ENCODE measurements at places on chromosomes 12 and 14.
A peak's percentile ranks its signal among the peaks of the same experiment; 100 is the strongest.

GRCh38 chr14:68795597-68796417 lies 2.9 kb upstream of the ZFP36L1 start:
- DNase-seq, result peak; percentile 81

- peak; percentile 94 for DNase-seq
Measured at GRCh38 chr14:76784881-76785280, 23.6 kb downstream of the VASH1 start.

- no peak for DNase-seq
Measured at GRCh38 chr14:71666571-71667145, 265.6 kb upstream of the RGS6 start.

DNA sequence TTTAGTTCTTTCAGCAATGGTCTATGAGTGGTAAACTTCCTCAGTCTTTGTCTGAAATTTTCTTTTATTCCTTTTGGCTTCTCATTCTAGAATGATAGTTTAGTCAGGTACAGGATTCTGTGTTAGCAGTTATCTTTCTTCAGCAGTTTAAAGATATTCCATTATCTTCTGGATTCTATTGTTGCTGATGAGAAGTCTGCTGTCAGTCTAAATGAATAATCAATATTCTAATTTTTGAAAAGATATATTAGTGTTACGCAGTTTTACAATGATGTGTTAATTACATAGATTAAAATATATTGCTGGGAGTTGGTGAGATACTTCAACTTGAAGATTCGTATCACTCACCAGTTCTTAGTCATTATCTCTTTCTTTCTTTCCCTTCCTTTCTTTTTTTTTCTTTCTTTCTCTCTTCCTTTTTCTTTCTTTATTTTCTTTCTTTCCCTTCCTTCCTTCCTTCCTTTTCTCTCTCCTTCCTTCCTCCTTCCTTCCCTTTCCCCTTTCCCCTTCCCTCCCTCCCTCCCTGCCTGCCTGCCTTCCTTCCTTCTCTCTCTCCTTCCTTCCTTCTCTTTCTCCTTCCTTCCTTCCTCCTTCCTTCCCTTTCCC lies 17.8 kb downstream of the CACNA1C start:
- DNase-seq, result no peak

GRCh38 chr12:109693653-109694600 lies 19.7 kb upstream of the FAM222A start:
- no peak for DNase-seq

GRCh38 chr14:104072586-104072985 lies 12.9 kb upstream of the ASPG start:
- DNase-seq, result no peak

DNA sequence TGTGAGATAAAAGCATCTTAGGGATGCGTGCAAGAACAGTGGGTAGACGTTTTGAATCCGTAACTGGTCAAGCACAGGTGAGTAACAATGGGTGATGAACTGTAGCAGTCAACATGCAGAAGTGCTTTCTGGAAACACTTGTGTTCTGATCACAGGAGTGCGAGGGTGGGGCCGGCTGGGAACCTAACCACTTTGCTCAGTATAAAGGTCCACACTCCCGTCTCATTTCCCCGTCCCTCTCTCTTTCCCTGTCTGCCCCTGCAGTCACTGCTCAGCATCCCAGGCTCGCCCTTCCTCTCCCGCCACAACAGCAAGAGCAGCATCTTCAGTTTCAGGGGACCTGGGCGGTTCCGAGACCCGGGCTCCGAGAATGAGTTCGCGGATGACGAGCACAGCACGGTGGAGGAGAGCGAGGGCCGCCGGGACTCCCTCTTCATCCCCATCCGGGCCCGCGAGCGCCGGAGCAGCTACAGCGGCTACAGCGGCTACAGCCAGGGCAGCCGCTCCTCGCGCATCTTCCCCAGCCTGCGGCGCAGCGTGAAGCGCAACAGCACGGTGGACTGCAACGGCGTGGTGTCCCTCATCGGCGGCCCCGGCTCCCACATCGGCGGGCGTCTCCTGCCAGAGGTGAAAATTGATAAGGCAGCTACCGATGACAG lies 127.1 kb downstream of the FIGNL2 start:
- no peak for DNase-seq

- no peak for DNase-seq
Measured at GRCh38 chr14:102777711-102778337, 575 bp downstream of the TRAF3 start.

- DNase-seq, result no peak
Measured at GRCh38 chr14:29043737-29044136, 277.1 kb downstream of the FOXG1 start.

DNA sequence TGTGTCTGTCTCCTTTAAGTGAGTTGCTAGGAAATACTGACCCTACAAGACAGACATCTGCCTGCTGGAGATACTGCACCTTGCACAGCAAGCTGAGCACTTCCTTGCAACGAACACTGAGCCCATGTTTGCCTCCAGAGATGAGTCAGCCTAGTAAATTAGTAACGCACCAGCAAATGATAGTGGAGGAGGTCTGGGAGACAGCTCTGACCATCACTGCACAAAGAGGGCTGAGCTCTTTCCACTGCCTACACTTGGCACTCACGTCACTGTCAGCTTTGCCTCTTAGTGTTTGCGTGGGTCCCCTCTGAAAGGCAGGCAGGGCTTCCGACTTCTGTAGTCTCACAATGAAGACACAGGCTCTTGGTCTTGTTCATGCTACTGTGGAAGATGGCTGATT lies 109.0 kb downstream of the APAF1 start:
- DNase-seq, result no peak

DNA sequence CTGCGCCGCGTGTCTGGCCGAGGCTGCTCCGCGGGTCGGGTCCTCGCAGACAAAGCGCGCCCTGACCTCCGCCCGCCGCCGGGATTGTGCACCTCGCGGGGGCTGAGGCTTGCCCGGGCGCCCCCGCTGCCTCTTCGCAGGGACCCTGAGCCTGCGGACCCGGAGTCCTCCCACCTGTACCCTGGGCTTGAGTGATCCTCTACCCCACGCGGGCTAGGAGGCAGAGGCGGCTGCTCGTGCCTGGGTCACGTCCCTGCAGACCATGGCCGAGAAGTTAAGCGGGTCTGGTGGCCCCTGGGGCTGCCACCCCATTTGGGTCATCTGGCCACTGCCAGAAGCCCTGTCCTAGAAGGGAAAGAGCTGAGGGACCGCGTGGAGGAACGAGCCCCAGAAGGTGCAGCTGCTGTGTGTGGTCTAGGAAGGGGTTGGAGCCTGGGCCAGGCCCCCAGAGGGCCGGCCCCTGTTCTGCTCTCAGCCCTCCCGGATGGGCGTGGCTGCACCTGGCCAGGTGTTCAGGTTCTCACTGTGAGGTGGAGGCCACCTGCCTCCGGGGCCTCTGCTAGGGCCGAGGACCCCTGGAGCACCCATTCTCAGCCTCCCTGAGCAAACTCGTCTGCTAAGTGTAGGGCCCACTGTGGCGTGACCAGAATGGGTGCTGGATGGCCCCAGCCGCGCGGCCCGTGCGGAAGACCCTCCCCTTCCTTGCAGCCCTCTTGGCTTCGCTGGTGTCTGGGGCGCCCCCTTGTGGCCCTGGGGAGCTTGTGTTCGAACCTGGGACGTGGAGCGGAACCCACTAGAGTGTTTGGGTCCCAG lies 49.6 kb downstream of the LRCOL1 start:
- DNase-seq, result peak; percentile 79

- DNase-seq, result no peak
Measured at GRCh38 chr14:51933191-51933590, 56.2 kb upstream of the RTRAF start.
